Fibroblast of the conjunctiva (primary cell): ENCODE measurements at places on chromosomes 12 and 14.

GRCh38 chr14:35495278-35495677 lies 38.7 kb upstream of the INSM2 start:
- no peak for DNase-seq

- DNase-seq: peak; percentile 21
Measured at GRCh38 chr14:33839193-33840076, 111.4 kb downstream of the EGLN3 start.

- DNase-seq: no peak
Measured at GRCh38 chr12:15534322-15534721, 212.0 kb downstream of the PTPRO start.

DNA sequence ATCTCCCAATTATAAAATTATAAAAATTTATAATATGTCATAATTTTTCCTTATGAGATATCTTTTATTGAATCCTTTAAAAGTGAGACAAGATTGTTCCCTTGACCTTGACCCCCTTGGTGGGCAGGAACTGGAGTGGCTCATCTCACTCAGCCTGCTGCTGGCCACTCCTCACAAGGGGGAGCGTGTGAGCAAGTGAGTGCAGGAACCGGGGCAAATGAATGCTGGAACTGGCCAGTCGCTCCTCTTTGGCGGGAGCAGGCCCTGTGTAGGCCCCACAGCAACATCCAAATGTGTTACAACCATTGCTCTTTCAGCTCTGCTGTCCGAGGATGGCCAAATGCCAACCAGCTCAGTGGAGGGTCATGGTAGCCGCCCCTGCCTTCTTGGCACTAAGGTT lies 178.8 kb downstream of the ETNK1 start:
- DNase-seq: no peak

GRCh38 chr12:51937926-51938325 lies 13.6 kb upstream of the ACVR1B start:
- DNase-seq: no peak
